ENCODE measurements at places on chromosomes 2 and 18.

DNA sequence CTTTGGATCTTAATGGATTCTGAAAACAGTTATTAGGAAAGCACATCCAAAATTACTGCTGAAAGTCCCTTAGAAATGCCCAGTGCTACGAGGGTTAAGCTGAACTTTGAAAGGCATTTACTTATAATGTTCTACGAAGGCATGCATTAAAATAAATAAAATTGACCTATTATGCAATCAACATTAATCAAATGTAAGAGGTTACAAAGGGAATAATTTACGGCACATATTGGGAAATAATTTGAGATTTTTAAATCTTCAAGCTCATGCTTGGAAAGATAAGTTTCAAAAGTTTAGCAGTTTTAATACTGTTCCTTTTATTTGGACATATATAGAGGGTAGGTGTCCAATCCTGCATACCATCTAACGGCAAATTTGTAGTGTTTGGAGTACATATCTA is 1564.1 kb upstream of the DDX18 start:
- DNase-seq, result no peak

GRCh38 chr2:38597115-38597514 is 5.6 kb downstream of the HNRNPLL start:
- no peak for DNase-seq

DNA sequence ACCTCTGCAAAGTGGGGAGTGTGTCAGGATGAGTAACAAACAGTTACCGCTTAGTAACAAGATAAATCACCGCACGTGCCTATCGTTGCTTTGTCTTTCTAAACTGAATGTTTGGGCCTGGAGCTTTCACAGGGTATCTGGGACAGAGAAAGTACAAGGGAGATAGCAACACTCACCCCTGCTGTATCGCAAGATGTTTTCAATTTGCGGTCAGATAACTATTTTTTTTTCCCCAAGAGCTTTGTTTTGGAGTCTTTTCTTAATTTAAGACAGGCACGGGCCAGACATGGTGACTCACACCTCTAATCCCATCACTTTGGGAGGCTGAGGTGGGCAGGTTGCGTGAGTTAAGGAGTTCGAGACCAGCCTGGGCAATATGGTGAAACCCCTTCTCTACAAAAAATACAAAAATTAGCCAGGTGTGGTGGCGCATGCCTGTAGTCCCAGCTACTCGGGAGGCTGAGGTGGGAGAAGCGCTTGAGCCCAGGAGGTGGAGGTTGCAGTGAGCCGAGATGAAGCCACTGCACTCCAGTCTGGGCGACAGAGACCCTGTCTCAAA is 146.6 kb downstream of the GBX2 start:
- DNase-seq, result no peak

DNA sequence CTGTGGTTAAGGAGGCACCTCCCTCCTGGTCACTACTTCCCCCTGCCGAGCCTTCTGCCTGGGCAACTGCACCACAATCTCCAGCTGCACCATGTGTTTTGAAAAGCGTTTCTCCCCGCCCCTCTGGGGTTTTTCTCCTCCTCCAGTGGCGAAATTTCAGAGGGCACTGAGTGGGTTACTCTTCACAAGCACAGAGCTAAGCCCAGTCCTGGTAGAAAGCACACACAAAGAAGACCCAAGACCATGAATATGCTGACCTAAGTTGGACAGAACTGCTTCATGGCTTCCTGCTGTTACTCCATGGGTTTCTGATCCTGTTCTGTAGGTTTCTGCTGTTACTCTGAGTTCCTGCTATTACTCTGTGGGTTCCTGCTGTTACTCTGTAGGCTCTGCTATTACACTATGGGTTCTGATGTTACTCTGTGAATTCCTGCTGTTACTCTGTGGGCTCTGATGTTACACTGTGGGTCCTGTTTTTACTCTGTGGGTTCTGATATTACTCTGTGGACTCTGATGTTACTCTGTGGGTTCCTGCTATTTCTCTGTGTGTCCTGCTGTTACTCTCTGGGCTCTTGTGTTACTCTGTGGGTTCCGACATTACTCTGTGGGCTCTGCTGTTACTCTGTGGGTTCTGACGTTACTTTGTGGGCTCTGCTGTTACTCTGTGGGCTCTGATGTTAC is 216.6 kb downstream of the RTP5 start:
- DNase-seq, result no peak

DNA sequence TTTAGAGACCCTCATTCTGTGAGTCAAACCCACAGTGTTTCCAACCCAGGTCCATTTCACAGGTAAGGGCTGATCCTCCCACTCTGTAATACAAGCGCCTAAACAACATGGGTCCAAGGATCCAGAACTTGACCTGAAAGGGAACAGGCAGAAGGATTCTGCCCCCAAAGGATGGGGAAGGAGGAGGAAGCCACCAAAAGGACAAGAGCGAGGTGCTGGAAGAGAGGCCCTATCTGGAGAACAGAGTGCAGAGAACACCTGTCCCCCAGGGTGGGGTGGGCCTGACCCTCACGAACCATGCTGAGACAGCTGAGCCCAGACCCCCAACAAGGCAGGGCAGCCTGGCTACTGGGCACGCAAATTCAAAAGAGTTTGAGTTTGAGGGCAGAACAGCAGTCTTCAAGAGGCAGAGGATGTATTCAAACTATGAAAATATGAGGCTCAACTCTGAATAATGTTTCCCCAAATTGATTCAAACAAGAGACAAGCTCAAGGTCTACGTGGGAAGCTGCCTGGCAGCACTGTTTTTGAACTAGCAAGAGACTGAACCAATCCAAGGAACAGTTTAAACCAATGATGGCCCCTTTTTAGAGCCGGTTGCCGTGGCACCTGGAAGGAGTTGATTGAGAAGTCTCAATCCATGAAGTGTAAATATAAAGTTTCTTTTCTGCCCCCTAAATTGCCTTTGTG is 212.7 kb downstream of the ALPK2 start:
- DNase-seq, result no peak

DNA sequence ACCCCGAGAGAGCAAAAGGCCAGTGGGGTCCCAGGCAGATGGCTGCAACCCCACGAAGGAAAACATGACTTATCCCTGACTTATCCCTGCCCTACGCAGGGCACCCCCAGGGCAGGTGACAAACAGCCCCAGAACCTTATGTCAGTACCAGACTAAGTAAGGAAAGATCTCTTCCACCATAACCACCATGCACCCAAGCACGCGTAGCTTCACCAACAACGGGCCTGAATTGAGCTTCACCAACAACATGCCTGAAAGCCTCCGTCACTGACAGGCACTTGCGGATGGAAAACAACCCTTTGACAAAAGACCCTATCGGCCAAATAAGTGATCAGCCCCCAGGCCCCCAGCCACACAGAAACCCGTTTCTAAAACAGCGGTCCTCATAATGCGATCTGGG is 34.1 kb downstream of the HDAC4 start:
- DNase-seq, result no peak

DNA sequence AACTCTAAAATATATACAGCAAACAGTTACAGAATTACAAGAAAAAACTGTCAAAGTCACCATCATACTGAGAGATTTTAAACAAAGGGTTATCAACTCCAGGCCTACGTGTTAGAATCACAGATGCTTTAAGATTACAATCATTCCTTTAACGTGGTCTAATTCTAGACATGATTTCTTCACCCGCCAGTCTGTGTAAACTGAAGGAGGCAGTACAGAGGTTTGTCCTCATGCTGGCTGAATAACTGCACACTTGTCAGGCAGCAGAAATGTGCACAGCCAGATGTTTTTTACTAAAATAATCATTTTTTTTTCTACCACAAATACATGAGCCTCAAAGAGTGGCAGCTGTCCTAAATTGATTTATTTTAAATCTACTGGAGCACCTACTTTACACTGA is 15.5 kb upstream of the NEURL3 start:
- no peak for DNase-seq

DNA sequence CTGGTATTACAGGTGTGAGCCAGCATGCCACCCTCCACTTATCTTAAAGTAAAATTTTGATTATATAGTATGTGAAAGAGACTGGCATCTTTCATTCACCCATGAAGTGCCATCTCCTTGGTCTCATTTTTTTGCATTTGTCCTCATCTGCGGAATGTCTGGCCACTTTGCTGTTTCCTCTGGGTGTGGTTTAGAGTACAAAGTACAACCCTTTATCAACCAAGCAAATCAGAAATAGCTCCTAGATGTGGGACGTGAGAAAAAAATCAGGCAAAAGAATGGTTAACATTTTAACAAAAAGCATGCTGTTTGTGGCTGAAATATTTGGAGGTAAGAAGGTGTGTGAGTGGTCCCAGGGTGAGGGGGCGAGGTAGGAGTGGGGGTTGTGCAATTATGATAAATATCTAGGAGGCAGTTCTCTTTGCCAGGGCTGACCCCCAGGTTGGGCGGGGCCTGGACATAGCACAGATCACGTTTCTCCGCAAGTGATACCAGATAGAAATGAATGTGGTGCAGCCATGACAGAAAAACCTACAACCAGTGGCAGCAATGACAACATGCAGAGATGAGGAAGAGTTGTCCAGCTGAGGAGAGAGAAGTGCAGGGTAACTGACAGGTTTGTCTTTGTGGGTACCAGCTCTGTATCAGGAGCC is 115.8 kb upstream of the SERTAD2 start:
- DNase-seq, result no peak

DNA sequence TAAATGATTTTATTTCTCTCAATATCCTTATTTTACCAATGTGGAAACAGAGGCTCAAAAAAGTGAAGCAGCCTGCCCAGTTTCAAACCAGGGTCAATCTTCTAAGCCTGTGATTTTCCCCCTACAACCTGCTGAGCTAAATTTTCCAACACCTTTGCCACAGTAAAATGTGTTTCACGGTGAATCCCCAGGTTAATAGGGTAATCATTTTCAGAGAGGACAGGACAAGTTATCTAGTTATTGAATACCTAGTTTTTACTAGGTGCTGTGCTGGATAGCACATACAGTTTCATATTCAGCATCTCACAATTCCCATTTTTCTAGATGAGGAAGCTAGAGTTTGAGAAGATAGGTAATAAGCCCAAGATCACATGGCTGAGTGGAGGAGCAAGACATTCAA is 236.6 kb downstream of the PTH2R start:
- no peak for DNase-seq

GRCh38 chr2:105144152-105144940 is 97.2 kb upstream of the GPR45 start:
- DNase-seq, result no peak

DNA sequence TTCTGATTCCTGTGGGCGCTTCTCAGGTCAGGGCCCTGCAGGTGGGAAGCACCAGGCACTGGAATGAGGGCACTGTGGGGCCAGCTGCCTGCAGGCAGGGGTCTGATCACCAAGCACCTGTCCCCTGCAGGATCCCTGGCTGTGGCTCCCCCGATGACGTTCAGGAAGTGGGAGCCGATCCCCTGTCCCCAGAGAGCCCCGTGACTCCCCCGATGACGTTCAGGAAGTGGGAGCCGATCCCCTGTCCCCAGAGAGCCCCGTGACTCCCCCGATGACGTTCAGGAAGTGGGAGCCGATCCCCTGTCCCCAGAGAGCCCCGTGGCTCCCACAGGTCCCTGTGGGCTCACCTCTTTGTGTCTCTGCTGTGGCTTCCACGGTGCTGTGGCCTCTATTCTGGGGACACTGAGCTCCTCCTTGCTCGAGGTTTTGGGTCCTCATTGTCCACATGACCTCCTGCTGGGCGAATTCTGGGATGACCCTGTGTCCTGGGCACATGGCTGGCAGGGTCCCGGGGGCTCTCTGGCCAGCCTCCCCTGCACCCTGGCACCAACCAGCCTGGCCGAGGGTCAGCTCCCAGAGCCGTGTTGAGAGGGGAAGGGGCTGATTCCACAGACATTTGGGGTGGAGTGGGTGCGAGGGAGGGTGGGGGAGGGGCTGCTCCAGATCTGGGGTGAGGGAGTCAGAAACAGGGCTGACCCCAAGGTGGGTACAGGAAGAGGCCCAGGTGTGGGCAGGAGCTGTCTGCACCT is 4.8 kb downstream of the NEU4 start:
- DNase-seq, result no peak

- DNase-seq, result no peak
Measured at GRCh38 chr2:237865623-237866041, 6.2 kb downstream of the RAMP1 start.

DNA sequence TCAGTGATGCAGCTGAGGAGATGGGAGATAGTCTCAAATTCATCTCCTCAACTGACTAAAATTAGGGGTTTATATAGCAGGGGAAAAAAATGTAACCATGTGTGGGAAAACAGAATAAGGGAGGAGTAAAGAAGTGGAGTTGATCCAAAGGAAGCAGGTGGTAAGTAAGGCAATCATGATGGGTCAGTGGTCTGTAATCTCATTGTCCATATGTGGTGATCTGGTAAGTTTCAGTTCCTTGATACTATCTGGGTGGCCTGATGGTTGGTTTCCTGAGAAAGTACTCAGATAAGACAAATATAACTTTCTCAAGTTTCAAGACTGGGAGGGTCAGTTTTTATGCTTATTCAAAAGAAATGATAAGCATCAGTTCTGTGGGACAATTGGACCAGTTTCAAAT is 312.3 kb upstream of the KCNJ3 start:
- DNase-seq, result no peak

DNA sequence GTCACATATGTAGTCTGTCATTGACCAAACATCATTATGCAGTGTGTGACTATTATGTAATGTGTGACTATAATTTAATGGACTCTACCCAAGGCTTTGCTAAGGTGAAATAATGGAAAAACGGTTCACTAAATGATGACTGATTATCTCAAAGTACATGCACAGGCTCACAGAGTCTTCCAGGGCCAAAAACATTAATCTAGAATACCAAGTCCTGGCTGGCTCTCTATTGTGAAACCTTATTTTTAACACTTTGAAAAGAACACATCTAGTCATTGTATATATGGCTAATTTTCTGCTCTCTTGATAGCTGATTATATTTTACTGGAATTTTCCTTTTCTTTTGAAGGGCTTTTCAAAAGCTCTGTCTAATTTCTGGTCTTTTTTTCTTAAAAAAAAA is 102.9 kb upstream of the THUMPD2 start:
- no peak for DNase-seq

DNA sequence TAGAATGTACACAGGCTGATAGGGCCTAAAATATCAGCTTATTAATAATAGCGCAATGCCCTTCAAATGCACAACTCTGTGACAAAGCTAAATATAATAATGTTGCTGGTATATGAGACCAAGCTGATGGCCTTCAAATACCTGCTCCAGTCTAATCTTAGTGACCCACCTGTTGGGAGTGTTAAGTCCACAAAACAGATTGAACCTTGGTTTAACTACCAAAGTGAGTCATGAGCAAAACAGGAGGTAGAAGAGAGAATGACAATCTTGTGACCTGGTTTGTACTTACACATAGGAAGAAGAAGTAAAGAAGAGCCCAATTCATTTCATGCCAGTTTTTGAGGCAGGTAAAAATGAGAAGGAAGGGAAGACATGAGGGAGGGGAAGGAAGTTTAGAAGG is 295.0 kb downstream of the NR4A2 start:
- DNase-seq, result no peak

- DNase-seq, result no peak
Measured at GRCh38 chr2:160494201-160494644, 616 bp upstream of the RBMS1 start.

GRCh38 chr2:118061135-118061955 is 26.9 kb upstream of the INSIG2 start:
- DNase-seq, result no peak

DNA sequence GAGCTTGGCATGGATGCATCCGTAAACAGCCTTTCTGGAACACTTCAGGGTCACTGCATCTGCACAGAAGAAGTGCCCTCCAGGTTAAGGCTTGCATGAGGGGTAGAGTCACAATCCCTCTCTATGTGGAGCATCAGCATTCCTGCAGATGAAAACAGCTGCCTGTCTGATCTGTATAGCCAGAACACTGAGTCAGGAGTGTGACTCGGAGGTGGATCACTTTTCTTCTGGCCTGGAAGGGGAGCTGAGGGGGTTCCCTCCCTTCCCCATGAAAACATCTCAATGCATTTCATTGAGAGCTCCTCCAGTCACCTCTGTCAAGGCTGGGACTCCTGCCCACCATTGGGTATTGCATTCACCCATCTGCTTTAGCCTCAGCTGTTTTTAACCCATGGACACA is 72.5 kb upstream of the SERPINE2 start:
- no peak for DNase-seq
